ENCODE measurements at places on chromosomes 5 and 9. TPM values are rescaled to one million over a fixed set of nuclear protein-coding genes. Genes with fewer than 3 reads are reported as not detected.

GRCh38 chr9:75389101-75389500 lies 300.8 kb downstream of the OSTF1 start:
- H3K27me3 ChIP-seq: peaks cover 4% of the 10 kb centered on the region
- H3K4me1 ChIP-seq: no peaks in the 10 kb centered on the region
- H3K27ac ChIP-seq: no peak overlapping the region
- no peaks in the 10 kb centered on the region for H3K36me3 ChIP-seq

DNA sequence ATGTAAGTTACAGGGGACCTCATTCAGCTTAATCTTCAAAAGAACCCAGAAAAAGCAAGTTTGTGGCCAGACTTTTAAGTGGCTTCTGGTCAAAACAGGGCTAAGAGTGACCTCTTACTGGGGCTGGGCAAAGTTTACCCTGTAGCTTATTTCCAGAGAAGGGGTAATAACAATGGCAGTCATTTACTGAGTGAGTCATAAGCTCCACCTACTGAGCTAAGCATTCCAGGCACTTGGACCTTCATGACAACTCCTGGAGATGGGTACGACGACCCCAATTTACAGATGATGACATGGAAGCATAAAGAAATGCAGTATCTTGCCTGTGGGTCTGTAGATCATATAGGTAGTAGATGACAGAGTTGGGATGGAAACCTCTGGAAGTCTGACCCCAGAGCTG lies 4.7 kb upstream of the GPR151 start:
- H3K4me1 ChIP-seq: no peaks in the 10 kb centered on the region
- H3K4me3 ChIP-seq: no peak overlapping the region
- no peaks in the 10 kb centered on the region for H3K27me3 ChIP-seq
- no peak for DNase-seq

DNA sequence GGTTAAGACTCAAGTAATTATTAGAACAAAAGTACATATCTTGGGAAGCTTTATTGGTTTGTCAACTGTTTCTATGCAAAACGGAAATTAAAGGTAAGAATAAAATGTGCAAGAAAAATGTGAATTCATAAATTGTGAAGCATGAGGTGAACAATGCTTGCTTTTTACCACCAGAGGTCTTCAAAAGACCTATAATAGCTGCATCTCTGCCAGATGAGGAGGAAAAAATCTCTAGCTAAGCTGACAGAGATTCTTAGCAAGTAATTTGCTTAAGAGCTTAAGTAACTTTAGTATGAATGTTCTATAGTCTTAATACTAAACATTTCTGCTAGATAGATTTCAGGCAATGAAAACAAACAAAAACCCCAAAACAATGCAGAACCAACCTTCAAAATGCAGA lies 54.1 kb downstream of the MRPS30 start:
- peaks cover 9% of the 10 kb centered on the region for H3K27me3 ChIP-seq
- no peak overlapping the region for H3K4me3 ChIP-seq
- H3K36me3 ChIP-seq: no peaks in the 10 kb centered on the region
- no peaks in the 10 kb centered on the region for H3K4me1 ChIP-seq
- no peak overlapping the region for H3K27ac ChIP-seq
- DNase-seq: no peak

DNA sequence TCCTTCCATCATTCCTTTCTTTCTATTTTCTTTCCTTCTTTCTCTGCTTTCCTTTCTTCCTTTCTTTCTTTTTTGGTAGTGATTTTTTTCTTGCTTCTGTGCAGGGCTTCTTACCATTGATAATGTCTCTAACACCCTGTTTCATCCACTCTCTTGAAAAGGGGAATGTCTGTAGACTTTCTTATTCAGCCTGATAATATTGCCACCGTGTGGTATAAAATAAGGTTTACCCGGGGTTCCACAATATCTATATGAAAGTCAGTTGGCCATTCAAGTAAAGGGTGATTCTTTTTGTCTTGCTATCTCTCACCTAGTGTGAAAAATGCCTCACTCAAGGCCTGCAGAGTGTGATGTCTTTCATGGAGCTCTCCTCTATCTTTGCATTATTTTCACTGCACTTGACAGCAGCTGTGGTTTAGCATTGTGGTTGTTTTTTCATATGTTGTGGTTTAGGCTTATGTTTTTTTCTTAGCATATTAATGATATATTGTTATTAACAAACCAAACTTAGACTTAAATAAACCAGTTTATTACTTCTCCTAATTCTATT lies 153.9 kb downstream of the CSNK1G3 start:
- no peak overlapping the region for H3K27ac ChIP-seq
- no peaks in the 10 kb centered on the region for H3K27me3 ChIP-seq
- H3K36me3 ChIP-seq: no peaks in the 10 kb centered on the region
- no peak for DNase-seq

- H3K27ac ChIP-seq: no peak overlapping the region
- no peaks in the 10 kb centered on the region for H3K36me3 ChIP-seq
- peaks cover 9% of the 10 kb centered on the region for H3K4me1 ChIP-seq
- H3K4me3 ChIP-seq: no peak overlapping the region
- peaks cover 3% of the 10 kb centered on the region for H3K27me3 ChIP-seq
These were observed 55.5 kb downstream of the SYK start for GRCh38 chr9:90857091-90857490.

DNA sequence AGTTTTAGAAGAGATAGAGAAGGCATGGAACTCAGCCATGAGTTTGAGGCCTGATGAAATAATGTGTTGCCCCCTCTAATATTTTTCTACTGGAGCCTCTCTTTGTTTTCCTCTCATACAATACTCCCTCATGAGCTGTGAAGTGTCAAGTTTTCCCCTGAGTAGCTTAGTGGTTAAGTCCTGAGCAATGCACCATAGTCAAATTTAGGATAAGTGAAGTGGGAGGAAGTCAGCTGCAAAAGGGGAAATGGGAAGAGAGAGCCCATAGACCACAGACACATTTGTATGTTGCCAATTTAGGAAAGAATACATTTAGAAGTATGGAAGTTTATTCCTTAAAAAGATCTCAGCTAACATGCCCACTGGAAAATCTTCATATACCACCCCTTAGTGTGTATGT lies 171.5 kb upstream of the NREP start:
- H3K27me3 ChIP-seq: no peaks in the 10 kb centered on the region
- no peaks in the 10 kb centered on the region for H3K36me3 ChIP-seq
- H3K4me1 ChIP-seq: peaks cover 3% of the 10 kb centered on the region
- no peak overlapping the region for H3K27ac ChIP-seq

DNA sequence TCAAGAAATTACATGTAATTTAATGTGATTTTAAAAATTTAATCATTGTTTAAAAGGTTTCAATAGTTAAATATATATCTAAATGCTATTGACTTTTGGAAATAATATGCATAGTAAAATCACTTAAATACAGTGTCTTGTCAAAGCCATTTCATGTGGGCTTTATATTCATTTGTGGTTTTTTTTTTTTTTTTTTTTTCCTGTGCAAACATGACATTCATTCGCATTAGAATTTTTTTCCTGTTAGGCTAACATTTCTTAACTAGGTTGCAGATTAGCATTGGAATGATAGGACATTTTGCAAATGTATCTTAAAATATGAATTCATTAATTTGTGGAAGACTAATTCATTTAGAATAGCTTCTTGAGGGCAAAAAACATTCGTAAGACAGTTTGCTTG lies 149.8 kb downstream of the PBX3 start:
- no peaks in the 10 kb centered on the region for H3K36me3 ChIP-seq
- peaks cover 5% of the 10 kb centered on the region for H3K4me1 ChIP-seq
- H3K27ac ChIP-seq: no peak overlapping the region
- no peak overlapping the region for H3K4me3 ChIP-seq
- no peaks in the 10 kb centered on the region for H3K27me3 ChIP-seq

DNA sequence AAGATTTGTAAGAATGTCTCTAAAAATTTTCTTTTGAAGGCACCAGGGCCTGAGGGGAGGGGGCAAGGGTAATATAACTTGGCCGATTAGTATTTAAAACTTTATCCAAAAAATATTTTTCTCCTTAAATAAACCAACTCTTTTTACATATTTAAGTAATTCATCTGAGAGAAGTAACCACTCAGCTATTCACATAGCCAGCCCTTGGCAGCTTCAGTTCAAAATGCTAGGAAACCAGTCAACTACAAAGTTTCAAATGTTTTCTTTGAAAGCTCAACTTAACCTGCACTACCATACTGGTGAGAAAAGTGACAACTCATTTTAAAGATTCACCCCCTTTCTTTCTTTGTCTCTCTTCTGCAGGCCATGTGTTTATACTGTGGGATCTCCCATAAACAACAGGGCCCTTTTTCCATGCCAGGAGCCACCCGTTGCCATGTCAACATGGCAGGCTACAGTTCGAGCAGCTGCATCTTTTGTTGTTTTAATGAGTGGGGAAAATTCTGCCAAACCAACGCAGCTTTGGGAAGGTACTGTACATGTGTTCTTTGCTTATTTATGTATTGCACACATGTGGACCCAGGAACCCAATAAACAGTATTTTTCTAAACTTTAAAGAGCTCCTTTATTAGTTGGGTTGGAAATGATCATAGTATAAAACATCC lies 46.3 kb downstream of the AOPEP start:
- H3K4me3 ChIP-seq: no peak overlapping the region
- H3K36me3 ChIP-seq: peaks cover 8% of the 10 kb centered on the region
- H3K27me3 ChIP-seq: no peaks in the 10 kb centered on the region
- H3K27ac ChIP-seq: no peak overlapping the region
- H3K4me1 ChIP-seq: peaks cover 3% of the 10 kb centered on the region

DTWD2 gene
- total RNA-seq: 5.7 TPM

ALDH1A1 gene
- not detected for total RNA-seq

PCDHGA9 gene
- not detected for total RNA-seq

Measured in activated naive CD8-positive, alpha-beta T cell treated with anti-CD3 and anti-CD28 coated beads for 36 hours (primary cell).